Stimulated activated CD8-positive, alpha-beta memory T cell treated with anti-CD3 and anti-CD28 coated beads, Interleukin-7, amount 100 ng/mL, for 1 hour (primary cell): ENCODE measurements at places on chromosomes 16 and 17.

DNA sequence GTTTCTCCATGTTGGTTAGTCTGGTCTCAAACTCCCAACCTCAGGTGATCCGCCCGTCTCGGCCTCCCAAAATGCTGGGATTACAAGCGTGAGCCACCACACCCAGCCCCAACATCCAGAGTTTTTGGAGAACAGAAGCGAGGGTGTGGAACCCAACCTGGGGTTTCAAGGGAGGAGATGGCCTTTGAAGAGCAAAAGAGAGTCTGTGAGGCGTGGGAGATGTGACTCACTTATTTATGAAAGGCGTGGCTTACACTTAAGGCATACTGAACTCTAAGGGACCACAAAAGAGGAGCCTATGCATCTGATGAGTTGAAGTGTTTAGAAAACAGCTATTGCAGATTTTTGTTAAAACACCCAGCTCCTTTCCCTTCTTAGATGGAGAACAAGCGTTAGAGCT, 18.9 kb downstream of the ARSG start:
- peak; percentile 21 for DNase-seq

- no peak for DNase-seq
Observed at GRCh38 chr16:77939968-77940367, 82.4 kb upstream of the CLEC3A start.

- no peak for DNase-seq
Observed at GRCh38 chr16:48365025-48365600, 20.1 kb downstream of the SIAH1 start.

- DNase-seq = no peak
Observed at GRCh38 chr17:9917131-9917530, 12.1 kb upstream of the RCVRN start.

- DNase-seq = no peak
Observed at GRCh38 chr17:74520790-74521480, 10.3 kb downstream of the CD300LB start.

DNA sequence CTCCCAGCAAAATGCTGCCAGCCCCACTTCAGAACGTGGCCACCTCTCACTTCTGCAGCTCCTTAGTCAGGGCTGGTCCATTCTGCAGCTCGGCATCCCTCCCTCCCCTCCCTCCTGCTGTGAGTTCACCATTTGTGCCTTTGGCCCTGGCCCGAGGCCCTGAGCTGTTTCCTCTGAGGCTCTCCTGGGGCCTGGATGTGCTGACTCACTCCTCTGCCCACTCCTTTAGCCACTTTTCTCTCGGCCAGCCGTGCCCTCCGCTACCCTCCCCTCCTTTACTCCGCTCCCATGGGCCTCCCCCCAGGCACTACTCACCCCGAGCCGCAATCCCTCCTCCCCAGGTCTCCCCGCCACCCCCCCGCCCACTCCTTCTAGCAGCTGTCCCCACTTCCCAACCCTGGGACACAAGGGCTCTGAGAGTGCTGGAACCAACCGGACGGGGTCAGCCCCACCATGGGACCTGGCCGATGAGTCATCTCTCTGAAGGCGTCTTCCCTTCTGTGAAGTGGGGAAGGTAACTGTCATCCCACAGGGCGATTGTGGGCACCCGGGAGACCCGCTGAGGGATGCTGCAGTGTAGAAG, 11.5 kb downstream of the KCNG4 start:
- DNase-seq = no peak

- no peak for DNase-seq
Observed at GRCh38 chr16:78706637-78707036, 607.2 kb downstream of the WWOX start.

DNA sequence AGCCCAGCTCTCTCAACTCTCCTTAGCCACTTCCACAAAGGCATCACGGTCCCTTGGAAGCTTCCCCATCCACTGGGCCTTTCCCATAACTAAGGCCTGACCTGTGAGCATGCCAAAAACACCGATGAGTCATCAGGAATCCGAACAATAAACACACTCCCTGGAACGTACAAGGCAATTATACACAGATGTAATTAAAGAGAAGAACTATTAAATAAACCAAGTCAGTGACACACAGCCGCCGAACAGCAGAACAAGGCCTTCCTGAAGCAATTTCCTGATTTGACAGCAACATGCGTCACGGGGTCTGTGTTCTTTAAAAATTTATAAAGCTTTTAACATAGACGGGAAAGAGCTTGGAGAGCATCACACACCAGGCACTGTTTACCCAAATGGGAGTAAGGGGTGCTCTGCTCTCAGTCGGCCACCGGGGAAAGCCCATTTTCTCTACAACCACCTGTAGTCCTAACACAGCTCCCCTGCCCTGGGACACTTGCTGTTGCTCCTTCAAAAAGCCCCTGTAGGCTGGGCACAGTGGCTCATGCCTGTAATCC, 29.4 kb downstream of the COG7 start:
- DNase-seq = no peak

DNA sequence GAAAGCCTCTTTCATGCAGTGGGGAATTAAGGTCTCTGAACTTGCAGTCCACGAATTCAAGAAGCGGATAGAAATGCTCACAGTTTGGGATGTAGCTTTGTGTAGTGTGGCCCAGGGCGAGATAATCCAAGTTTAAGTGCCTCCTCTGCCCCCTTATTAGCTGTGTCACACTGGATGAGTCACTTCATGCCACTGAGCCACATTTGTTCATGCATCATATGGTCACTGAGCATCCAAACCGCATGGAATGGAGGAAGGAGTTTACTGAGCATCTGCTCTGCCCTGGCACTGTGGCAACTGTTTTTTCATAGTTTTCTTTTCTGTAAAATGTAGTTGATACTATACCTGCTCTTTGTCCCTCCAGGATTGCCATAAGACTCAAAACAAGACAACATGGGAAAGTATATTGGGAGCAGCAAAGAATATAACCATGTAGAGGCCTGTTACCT, 15.1 kb upstream of the DHX8 start:
- no peak for DNase-seq

- no peak for DNase-seq
Observed at GRCh38 chr17:51064061-51064735, 56.5 kb downstream of the SPAG9 start.

GRCh38 chr17:82238472-82239201, 9.8 kb downstream of the SLC16A3 start:
- DNase-seq = no peak

DNA sequence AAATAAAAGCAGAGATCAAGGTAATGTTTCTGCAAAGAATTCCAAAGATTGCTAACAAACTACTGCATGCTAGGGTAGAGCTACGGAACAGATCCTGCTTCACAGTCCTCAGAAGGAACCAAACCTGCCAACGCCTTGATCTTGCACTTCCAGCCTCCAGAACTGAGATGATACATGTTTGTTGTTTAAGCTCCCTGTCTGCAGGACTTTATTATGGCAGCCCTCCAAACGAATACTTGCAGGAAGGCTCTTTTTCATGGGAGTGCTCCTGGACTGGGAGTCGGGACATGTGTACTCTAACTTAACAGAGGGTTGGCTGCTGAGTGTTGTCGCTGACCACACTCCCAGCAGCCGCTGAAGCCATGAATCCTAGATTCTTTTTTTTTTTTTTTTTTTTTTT, 808.8 kb upstream of the EEF2KMT start:
- DNase-seq = no peak

DNA sequence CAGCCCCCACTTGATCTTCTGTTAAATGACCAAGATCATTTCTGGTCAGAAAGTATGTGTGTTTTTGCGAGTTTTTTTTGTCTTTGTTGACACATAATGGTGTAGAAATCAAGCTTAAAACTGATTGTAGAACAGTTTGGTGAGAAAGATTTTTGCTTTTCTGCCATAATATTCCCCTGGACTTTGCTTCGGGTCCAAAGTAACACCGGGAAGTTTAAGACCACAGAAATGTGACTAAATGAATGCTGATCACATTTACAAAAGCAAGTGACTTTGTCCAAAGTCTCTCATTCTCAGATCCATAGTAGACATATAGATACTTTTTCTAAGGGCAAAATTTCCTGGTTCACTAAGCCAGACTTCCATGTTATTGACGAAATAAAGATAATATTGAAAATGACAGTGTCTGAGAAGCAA, 2.6 kb downstream of the FAM20A start:
- no peak for DNase-seq

DNA sequence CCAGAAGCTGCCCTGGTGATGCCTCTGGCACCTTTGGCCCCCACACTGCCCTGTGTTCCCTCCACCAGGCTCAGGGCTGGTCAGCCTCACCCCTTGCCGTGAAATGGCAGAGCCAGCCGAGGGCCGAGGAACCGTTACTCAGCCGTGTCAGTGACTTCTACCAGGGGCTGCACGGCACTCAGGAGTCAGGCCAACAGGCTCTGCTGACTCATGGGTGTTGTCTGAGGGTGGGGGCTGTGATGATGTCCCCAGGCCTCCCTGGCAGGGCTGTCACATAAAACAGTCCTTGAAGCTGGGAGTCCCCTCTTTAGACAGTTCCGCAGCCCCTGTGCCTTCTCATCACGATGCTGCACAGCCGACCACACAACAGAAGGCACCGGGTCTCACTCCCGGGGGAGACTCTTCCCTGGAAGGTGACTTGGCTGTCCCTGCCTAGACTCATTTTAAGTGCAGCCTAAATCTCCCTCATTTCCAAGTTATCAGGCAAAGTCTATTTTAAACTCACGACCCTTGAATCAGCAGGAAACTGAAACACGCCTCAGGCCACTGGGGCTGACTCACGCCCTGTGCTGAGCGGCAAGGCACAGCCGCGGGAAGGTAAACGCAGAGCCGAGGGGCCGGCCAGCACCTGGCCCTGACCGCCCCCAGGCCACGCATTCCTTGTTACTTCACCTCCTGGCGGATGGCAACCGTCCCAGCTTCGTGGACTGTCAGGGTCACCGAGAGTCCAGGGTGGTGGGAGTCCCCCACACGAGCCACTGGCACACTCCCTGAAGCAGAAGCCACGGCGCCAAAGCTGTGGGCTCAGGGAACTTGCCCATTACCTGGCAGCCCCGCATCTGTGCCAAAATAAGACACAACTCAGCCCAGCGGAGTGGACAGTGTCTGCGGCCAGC, 102.6 kb downstream of the ZNF778 start:
- no peak for DNase-seq

DNA sequence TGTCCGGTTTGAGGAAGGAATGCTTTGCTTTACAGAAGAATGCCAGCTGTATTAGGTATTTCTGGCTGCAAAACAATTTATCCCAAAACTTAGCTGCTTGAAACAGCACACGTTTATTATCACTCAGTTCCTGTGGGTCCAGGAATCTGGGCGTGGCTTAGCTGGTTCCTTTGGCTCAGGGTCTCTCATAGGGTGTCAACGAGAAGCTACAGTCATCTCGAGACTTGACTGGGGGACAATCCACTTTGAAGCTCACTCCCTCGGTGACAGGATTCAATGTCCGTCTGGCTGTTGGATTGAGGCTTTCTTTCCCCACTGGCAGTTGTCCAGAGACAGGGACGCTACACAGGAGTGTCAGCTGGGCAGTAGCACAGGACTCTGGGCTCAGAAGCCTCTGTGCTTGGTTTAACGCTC, 9.6 kb upstream of the RHBDF2 start:
- DNase-seq = no peak

DNA sequence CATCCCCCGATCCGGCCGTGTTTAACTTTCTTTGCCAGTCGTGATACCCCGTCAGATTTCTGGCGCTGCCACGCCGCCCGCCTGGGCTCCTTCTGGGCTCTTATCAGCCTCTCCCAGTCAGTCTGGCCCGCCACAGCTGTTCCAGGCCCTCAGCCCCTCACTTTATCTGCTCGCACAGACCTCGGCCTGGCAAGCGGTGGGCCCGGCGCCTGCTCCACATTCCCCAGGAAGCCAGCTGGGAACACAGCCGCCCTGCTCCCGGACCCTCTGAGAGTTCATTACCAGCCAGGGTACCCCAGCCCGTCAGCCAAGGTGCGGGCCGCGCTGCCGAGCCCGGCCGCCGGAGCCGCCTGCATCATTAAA, 157.5 kb downstream of the ZNF423 start:
- DNase-seq = no peak

GRCh38 chr17:28368306-28368831, 1.7 kb downstream of the VTN start:
- no peak for DNase-seq

DNA sequence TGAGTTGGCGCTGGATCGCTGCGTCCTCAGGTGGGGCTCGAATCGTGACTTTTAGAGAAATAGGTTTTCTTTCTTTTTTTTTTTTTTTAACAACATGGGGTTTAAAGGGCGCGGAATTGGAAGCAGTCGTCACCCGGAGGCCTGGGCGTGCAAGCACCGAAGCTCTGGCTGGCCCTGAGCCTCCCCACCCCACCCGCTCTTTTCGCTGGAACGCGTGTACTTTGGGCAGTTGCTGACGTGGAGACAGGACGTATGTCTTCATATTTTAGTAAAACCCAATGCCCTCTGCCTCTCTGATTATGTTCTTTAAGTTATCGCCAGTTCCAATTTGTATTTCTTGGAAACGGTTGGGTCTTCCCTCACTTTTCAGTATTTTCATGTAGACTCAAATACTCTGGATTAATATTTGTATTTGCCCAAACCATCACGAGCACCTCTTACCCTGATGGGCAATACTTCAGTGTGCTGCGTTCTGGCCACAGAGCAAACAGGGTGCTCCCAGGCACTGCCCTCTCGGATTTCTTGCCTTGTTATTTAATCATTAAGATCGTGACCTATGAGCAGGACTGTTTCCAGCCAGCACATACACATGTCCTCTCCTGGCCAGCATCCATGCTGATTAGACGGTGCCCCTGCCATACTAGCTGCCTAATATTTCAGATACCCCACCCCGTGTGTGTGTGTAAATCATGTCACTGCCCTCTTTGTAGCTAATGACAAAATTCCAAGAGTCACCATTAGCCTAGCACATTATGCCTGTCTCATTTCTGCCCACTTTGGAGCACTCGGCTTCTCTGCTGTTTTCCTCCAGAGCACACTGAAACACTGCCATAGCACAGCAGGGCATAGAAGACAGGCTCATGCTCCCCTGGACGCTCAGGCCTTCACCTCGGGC, 805 bp upstream of the C16orf95 start:
- DNase-seq = no peak

- DNase-seq = no peak
Observed at GRCh38 chr17:44146375-44147346, 4.9 kb downstream of the HROB start.

DNA sequence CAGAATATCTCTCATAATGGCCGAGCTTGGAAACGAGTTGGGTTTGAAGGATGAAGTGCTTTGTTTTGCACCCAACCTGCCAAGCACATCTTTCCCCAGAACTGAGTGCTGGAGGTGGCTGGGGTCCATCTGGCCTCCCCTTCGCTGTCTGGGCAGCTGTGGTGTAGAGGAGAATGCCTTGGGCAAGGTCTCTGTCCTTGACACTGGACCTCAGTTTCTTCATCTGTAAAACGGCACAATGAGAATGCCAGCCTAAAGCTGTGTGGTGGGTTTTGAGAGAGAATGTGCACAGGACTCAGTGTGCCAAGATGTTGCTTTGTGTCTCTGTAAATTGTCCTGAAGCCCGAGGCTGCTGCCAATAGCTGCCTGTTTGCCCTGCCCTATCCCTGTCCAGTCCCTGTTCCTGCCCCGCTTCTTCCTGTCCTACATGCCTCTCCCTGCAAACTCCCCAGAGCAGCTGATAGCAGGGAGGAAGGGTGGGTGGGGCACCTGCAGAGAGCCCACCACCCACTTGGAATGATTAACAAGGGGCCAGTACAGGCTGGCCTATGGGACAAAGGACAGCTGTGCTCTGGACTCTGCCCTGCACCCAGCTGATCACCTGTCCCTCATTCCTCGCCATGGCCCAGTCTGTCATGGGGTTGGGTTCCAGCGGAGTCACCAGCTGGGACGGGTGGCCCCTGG, 15.3 kb downstream of the LASP1 start:
- no peak for DNase-seq
